ENCODE measurements at places on chromosomes 2 and 18.

- no peak for DNase-seq
Measured at GRCh38 chr2:232483311-232483922, 4.2 kb downstream of the ECEL1 start.

DNA sequence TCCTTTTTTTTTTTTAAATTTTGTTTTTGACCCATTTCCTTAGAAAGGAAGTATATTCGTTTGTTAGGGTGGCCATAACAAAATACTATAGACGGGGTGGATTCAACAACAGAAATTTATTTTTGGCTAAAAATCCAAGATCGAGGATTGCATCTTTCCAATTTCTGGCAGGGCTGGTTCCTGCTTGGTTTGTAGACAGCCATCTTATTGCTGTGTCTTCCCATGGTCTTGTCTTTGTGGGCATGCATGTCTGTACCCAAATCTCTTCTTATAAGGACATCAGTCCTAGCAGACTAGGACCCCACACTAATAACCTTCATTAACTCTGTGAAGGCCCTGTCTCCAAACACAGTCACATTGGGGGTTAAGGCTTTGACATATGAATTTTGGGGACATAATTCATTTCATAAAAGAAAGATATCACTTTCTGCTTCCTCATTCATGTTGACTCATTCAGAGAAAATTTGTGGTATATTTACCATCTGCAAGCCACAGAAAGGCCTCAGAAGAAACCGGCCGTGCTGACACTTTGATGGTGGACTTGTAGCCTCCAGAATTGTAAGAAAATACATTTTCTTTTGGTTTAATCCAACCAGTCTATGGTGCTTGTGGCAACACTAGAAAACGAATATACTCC lies 262.1 kb downstream of the LPIN1 start:
- DNase-seq, result no peak

DNA sequence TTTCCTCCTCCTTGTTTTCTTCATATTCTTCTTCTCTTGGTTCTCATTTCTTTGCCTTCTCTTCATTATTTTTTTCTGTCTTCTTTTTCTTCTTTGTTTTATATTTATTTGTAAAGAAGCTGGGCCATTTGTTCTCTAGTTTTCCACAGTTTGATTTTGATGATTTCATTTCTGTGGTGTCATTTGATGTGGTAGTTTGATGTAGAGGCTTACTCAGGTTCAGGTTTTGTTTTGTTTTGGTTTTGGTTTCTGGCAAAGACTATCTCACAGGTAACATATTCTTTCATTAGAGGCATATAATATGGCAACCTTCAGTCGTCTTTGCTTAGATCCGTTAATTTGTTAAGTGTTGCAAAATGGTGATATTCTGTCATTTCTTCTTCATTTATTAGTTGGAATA lies 75.3 kb downstream of the BABAM2 start:
- no peak for DNase-seq

- DNase-seq, result no peak
Measured at GRCh38 chr2:163771596-163771995, 35.8 kb upstream of the FIGN start.

DNA sequence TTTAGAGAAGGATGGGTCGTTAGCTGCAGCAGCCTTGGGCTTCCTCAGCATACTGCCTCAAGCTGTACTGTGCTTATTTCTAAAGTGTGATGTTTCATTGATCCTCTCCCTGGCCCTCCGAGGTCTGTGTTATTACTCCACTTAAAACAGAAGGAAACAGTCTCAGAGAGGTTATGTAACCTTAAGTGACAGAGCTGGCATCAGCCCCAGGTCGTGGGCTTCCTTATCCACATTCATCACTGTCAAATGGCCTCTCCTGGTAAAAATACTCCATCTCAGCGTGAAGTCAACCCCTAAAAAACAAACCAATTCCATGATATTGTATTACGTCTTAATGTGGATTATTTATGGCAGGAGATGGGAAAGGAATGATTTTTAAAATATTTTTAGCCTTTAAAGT lies 153.3 kb upstream of the NOSTRIN start:
- no peak for DNase-seq

- DNase-seq, result no peak
Measured at GRCh38 chr2:183610724-183611123, 486.5 kb downstream of the NUP35 start.

DNA sequence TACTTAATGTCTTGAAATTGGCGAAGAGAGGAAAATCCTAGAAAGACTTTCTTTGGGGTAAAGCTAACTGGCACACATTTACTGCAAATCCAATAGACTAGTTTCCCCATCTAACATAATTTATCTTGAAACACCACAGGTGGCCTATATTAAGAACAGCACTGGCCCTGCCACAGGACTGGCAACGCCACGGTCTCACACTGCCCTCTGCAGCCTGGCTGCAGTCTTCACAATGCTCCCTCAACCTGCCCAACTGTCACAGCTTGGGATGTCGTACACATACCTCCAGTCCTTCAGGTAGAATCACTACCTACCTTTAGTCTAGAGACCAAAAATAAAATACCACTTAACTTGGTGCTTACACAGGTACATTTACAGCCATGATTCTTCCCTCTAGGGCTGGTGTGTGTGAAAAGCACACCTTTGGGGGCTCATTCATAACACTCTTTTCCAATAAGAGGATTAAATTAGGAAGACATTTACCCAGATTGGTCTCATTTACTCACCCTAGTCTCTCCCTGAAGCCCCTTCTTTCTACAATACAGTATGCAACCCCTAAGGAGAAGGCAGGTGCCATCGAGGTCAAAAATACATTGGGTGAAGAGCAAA lies 222.2 kb downstream of the C1D start:
- peak; percentile 74 for DNase-seq

- DNase-seq, result no peak
Measured at GRCh38 chr2:55311444-55311870, 42.4 kb upstream of the MTIF2 start.

- no peak for DNase-seq
Measured at GRCh38 chr18:75108579-75109318, 100.2 kb downstream of the PTGR3 start.

- no peak for DNase-seq
Measured at GRCh38 chr2:162196638-162197037, 44.6 kb upstream of the GCG start.

DNA sequence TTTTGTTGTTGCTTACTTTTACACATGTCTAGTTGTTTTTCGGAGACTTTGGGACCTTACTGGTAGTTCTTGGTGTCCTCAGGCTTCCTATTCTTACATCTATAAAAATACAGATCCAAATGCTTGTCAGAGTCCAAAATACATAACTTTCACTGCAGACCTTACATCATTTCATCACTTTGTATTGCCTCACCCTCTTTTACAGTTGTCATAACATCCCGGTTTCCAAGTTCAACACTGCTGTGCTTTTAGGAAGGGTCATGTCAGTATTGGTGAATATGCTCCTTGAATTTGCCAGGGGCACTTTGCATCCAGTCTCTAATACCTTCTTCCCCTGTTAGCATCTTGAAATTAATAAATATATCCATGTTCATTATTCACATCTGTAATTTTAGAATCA lies 518.2 kb upstream of the RAB12 start:
- DNase-seq, result no peak

DNA sequence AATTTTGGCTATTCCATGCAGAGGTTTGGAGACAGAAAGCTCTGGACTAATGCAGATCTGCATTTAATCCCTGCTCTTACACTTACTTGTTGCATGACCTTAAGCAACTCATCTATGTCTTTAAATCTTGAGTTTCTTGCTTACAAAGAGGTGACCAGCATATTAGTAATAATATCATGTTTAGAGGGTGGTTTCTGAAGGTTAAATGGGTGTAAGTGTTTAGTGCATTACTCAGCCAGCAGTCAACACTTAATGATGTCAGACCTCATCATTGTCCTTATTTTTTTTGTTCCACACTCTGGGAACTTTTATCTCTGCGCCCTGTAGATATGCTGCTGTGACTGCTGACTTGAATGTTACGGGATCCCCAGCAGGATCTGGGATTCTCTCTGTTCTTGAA lies 1.7 kb downstream of the IL1RL1 start:
- DNase-seq, result no peak

GRCh38 chr2:155690785-155691184 lies 641.7 kb downstream of the NR4A2 start:
- DNase-seq, result no peak

- peak; percentile 61 for DNase-seq
Measured at GRCh38 chr18:51195451-51196117, 1.9 kb downstream of the MEX3C start.

- DNase-seq, result no peak
Measured at GRCh38 chr2:232058063-232058877, 96.8 kb downstream of the DIS3L2 start.

DNA sequence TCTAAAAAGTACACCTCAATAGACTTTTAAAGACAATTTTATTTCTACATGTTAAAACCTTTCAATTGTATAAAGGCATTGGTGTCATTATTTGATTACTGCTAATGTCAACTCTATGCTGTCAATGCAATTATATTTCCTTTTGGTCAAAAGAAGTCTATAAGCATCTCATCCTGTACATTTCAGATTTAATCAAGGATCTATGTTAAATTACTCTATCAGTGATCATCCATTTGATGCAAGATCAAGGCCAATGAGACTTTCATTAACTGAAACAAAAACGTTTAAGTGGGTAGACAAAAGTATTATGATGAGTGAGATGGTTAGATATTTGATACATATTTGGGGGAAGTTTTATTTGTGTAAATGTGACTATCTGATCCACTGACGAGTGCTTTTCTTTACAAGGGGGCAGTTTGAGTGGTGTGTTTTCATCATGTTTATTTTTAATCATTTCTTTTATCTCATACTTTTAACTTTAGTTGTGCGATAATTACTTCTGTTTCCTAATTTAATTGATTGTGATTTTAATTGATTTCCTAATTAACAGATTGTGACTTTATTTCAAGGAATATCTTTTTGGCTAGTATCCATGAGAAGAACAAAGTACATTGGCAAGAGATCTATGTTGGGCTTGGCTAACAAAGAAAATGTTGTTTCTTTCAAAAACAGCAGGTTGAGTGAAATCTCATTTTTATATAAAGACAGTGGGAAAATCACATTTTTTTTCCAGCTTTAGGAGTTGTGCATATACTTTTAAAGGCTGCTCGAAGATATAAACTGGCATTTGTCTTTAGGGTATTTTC lies 1.1 kb downstream of the ARHGAP28 start:
- no peak for DNase-seq

- no peak for DNase-seq
Measured at GRCh38 chr2:176251928-176252327, 17.3 kb upstream of the MTX2 start.

DNA sequence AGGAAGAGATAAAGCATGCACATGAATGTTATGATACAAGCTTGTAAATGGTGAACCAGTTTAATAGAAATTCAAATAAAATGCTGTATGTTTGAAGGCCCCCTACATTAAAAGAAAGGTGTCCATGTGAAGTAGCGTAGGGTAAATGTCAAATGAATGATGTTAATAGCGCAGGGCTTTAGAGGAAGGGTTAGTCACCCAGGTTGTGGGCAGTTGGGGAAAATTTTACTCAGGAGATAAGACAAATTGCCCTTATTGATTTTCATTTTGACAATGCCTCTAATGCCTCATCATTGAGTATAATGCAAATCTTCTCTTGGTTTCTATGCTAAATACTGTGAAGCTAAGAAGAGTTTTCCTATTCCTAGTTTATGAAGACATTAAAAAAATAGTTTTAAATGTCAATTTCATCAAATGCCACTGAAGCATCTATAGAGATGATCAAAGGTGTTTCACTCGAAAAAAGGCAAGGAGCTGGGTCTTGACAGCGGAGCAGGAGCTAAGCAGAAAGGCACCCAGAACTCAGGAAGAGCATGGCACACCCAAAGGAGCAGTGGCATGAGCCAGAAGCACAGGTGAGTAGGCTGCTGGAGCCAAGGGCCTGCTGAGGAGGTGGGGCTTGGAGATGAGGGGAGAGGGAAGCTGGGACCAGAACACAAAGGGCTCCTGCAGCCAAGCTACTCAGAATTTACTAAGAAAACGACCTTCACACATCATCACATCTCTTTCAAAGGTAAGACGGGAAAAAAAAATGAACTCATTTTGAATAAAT lies 129.3 kb upstream of the ACKR3 start:
- DNase-seq, result no peak

GRCh38 chr2:37149626-37150322 lies 7.0 kb downstream of the EIF2AK2 start:
- DNase-seq, result no peak

GRCh38 chr2:30732376-30732775 lies 74.9 kb downstream of the CAPN13 start:
- DNase-seq, result no peak

DNA sequence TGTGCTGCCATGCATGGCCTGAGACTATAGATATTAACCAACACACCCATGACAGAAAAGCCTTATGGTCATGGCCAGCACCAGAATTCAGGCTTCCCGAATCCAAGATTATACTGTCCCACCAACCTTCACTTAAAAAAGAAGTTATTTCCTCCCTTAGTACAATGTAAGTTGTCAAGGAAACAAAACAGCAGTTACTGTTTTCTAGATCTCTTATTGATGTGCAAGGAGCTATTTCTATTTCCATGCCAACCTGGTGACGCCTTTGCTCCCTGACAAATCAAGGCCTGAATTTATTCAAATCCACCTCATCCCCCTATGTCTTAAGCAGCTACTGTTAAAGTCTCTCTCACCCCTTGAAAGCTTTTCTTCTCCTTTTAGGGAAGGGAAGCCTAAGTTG lies 249.3 kb downstream of the ZNF521 start:
- no peak for DNase-seq

DNA sequence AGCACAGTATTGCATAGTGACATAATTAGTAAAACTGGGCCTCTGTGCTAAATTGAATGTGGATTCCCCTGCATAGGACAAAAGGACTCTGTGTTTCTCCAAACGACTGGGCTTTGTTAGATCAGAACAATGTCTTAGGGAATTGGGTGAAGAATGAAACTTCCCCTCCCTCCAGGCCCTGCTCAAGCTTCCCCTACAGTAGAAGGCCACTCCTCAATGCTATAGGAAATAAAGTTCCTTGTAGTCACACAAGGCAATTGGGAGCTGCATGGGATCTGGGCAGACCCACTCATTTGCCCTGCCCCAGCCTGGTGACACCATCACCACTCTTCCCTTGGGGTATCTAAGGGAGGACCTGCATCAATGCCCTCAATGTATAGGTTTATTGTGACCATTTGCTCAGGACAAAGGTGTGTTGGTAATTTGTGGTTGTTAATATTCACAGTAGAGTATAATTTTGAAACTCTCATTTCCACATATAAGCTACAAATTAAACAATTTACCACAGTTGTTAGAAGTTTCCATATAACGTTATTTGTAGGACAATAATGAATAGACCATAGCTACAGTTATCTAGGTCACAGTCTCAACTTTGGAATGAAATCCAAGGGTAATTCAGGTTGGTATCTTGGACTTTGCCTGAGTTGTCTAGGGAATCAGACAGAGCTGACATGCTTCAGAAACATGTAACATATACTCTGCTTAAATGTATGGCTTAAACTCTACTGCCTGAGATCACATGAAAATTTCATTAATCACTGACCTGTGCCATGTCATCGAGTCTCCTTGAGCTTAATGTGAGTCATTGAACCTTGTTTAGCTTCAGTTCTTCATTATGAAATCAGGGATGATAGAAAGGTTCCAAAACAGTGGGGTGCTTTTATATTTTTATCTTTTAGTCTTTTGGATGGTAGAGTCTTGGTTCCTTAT lies 64.8 kb upstream of the DARS1 start:
- no peak for DNase-seq
